ENCODE measurements at places on chromosomes 6 and 20. TPM values are rescaled to one million over a fixed set of nuclear protein-coding genes. Genes with fewer than 3 reads are reported as not detected.

The TAGAP gene
- not detected for total RNA-seq

The TAAR8 gene
- not detected for total RNA-seq

The DSP gene
- 0.46 TPM for total RNA-seq

The CLPSL1 gene
- total RNA-seq: not detected

The HEY2 gene
- 15.3 TPM for total RNA-seq

The SALL4 gene
- 0.46 TPM for total RNA-seq

The SLC44A4 gene
- total RNA-seq: 0.32 TPM

The CDH22 gene
- total RNA-seq: not detected

The MEP1A gene
- not detected for total RNA-seq
